ENCODE measurements at places on chromosomes 2 and 18.

GRCh38 chr18:54229421-54230059, 5.1 kb upstream of the MBD2 start:
- DNase-seq = no peak

GRCh38 chr2:169705927-169706326, 11.7 kb downstream of the PHOSPHO2 start:
- no peak for DNase-seq

DNA sequence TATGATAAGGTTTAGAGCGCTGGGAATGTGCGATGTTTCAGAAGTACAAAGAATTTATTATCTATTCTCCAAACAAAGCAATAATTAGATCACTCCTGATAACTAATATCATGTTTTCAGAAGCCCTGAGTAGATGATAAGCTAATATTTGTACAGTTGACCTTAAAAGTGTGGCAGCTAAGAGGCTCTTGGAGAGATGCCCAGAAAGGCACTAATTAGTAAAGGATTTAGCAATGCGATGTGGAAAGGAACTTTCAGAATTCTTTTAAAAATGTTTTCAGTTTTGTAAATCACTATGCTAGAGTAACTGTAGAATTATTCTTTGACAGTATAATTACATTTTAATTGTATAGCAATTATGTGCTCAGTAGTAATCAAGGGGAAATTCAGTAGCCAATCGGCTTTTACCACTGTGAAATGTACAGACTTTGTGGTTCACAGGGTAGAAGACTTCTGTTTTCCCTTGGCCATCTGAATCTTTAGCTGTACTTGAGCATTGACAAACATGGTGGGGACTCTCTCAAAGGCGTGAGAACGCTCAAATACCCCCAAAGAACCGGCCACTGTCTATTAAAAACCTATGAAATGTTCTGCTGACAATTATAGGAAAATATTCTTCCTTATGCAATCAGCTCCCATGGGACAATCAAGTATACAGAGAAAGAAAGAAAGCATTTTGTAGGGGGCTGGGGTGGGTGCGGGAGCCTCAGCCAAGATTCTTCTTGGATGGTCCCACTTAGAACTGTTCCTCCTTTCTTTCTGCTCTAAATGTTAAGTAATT, 262.8 kb upstream of the AGAP1 start:
- no peak for DNase-seq

DNA sequence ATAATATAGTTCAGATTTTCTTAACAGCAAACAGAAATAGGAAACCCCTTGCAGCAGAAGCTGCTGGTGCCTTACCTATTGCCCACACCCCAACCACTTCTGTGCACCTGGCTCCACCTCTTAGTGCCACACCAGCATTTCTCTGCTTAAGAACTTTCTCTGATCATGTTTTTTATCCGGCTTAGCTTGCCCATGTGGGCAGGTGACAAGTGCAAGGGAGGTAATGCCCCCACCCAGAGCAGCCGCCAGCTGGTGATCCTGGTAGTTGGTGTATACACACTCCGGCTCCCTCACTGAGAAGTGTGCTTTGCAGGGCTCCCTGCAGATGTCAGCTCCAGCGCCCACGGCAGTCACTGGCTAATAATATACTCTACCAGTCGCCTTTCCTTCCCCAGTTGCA, 126.3 kb downstream of the ALPK2 start:
- DNase-seq = no peak

DNA sequence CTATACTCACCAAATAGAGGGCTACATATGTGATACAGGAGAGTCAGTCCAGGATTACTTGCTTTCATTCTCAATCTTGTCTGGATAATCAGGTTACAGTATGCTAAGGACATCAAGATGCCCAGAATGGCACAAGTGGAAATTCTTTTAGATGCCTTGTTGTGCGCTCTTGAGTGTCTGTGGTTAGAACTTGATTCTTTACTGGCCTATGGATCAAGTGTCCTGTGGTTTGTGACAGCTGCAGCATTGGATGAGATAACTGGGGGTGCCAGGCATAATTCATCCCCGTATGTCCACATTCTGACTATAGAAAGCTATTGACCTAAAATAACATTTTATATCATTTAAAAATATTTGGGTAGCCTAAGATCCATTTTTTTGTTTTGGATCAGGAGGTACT, 40.1 kb downstream of the CDC42EP3 start:
- DNase-seq = no peak

DNA sequence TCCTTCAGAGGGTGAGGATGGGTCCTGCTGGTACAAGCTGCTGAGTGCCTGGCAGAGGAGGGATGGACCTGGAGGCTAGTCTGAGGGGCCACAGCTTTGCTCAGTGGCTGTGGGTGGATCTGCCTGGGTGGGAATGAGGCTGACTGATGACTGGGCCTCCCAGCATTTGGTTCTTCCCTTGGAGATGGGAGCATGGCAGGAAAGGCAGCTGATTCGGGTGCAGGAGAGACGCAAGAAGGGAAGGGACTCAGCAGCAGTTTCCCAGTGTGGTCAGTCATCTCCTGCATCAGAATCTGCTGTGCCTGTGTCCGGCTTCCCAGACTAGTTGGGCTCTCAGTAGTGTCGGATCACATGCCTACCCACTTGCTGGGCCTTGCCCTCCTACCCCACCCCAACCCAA, 7.3 kb downstream of the WIPF1 start:
- DNase-seq = no peak

DNA sequence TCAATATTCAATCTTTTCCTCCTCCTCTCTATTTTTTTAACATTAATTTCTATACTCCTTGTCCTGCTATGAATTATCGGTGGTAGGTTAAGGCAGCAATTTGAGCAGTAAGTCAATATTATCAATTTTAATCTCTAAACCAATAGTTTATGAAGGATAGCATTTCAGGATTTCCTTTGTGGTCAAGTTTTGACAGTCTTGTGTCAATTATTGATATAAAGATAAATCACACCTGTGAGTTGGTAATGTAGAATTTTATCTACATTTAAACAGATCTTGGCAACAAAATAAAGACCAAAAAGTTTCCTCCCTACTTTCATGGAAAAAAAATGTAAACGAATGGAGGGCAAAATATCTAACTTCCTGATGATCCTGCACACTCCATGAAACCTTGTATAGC, 87.3 kb downstream of the IKZF2 start:
- no peak for DNase-seq

DNA sequence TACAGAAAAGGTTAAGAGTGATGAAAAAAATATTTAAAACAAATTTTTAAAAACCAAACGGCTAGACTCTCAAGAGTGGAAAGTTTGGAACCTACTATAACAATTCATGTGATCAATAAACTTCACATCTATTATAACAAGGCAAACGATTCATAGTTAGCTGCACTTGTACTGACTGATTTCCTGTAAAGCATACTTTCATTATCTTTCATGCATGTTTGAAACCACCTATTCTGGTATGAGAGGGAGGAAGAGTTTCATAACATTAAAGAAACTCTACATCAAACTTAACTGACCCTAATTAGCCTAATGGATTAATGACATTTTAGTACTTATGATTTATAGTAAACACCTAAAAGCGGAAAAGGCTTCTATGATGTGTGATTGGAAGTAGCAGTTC, 43.7 kb upstream of the VWC2L start:
- no peak for DNase-seq

GRCh38 chr18:21335927-21336488, 94.0 kb downstream of the GREB1L start:
- no peak for DNase-seq

Measured in stimulated activated CD4-positive, alpha-beta T cell treated with anti-CD3 and anti-CD28 coated beads, TNF-alpha, amount 100 ng/mL, for 1 hour (primary cell).